ENCODE measurements at places on chromosomes 12 and 14. TPM values are rescaled to one million over a fixed set of nuclear protein-coding genes. Genes with fewer than 3 reads are reported as not detected.
A peak's percentile ranks its signal among the peaks of the same experiment; 100 is the strongest.

GRCh38 chr12:107329569-107330324 is 236.4 kb upstream of the CRY1 start:
- no peak for DNase-seq

DNA sequence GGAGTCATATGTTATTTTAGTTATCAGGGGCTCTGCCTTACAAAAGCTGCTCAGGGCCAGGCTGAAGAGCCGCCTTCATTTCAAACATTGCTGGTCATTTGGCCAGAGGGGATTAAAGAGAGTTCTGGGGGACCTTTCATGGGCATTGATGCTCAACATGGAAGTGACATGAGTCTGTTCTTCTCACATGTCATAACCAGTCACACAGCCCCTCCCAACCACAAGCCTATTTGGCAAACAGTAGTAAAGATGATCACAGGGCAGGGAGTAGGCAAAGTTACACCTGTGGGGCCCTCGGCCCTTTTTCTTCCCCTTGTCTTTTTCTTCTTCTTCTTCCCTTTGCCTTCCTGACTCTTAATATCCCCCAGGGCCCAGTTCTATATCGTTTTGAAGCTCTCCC is 33.3 kb downstream of the CFAP54 start:
- no peak for DNase-seq

- DNase-seq: peak; percentile 78
Measured at GRCh38 chr12:7935590-7936581, at the start of gene SLC2A3. Gene SLC2A3, minus strand, starts transcription at chr12:7936187. Its CDS starts 153 bp downstream, at chr12:7936034.

GRCh38 chr12:51403681-51404136 is 12.5 kb upstream of the GALNT6 start:
- no peak for DNase-seq

- no peak for DNase-seq
Measured at GRCh38 chr12:88538250-88538649, 42.0 kb downstream of the KITLG start.

GRCh38 chr12:32400114-32400672 is 835 bp downstream of the FGD4 start:
- no peak for DNase-seq

DNA sequence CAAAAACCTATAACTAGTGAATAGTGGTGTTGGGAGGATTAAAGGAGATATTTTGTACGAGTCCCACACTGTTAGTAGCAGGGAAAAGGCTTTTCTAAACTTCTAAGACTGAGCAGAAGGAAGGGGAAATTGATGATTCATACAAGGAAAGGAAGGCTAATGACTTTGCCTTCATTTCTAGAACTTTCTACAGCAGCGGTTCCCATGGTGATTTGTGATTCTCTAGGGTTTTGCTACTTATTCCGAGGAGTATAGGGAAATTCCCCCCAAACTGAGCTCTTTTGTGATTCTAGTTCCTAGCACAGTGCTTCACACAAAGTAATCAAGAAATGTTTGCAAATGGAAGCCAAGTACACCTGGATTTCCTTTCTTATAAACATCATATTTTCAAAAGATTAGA is 23.8 kb upstream of the PWP1 start:
- no peak for DNase-seq

GRCh38 chr12:131444220-131445164 is 266.4 kb upstream of the SFSWAP start:
- DNase-seq: no peak

GRCh38 chr14:24312736-24313507 is 1.6 kb downstream of the LTB4R start:
- DNase-seq: no peak

- DNase-seq: no peak
Measured at GRCh38 chr14:68941820-68942219, 37.3 kb downstream of the ACTN1 start.

GRCh38 chr14:100677554-100678468 is 48.9 kb upstream of the DLK1 start:
- DNase-seq: peak; percentile 79

The MORN3 gene
- polyA plus RNA-seq: 2.0 TPM

The HOXC6 gene
- polyA plus RNA-seq: 34.1 TPM

The MIP gene
- polyA plus RNA-seq: 0.17 TPM

The BDKRB1 gene
- polyA plus RNA-seq: 0.52 TPM
